Posterior cingulate gyrus (tissue), 11 donors: ENCODE measurements at places on chromosomes 2 and 18.

- DNase-seq, result peak; percentile 80
These were observed 490.0 kb upstream of the HS6ST1 start for GRCh38 chr2:128808462-128809258.

DNA sequence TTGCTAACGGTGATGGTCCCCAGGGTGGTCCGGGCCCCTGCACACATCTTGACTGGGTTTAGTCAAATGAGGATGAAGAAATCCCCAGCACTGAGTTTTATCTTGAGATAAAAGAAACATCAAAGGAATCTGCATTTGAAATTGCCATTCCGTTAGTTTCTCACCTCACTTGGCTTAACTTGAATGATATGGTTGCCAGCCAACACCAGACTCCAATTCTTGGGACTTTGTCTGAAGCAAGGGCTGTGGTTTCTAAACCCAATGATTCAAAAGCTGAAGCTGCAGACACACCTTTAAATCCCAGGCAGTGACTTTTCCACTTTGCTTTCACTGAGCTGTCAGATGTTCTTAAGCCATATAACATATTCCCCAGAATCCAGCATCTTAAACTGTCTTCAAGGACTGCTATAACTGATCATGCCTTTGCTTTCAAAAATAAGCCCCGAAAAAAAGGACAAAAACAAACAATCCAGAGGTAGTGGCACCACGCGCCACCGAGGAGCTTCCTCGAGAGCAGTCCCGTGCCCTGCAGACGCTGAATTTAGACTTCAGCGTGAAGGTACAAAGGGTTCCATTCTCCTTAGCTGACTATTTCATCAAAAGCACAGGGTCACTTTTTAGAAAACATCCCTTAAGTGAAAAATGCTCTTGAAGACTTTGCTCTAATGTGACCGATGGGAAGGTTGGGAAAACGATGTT, 189.3 kb downstream of the HDAC4 start:
- DNase-seq, result no peak

DNA sequence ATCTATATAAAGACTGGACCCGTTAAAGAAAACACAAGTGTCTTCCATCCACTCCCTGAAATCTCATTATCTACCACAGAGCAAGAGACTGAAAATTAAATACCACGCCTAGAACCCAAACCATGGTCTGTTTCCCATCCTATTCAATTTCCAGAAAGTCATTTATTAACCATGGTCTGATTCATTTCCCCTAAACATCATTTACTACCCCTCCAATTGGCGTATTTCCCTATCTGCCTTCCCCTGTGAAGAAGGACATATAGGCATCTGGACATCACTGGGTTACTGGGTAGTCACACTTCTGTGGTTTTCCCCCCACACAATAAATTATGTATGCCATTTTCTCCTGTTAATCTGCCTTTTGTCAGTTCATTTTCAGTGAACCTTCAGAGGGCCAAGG, 30.8 kb downstream of the CCDC93 start:
- no peak for DNase-seq

DNA sequence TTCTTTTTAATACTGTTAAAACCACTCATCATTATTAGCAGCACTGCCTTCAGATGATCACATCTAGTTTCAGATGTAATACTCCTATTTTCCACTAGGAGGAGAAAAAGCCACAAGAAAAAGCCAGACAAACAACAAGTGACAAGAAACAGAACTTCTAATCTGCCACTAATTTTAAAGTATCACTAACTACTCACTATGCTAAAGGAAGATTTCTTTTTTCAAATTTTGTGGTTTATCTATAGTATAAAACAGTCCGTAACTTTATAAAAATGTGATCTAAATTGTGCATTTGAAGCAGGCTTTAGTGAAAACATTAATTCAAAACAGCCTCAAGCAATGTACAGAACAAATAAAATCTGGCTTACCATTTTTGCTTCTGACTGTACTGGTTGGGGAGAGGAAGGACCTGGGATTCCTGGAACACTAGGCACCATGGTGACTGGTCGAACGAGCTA, 56.8 kb downstream of the ATF2 start:
- DNase-seq, result no peak

DNA sequence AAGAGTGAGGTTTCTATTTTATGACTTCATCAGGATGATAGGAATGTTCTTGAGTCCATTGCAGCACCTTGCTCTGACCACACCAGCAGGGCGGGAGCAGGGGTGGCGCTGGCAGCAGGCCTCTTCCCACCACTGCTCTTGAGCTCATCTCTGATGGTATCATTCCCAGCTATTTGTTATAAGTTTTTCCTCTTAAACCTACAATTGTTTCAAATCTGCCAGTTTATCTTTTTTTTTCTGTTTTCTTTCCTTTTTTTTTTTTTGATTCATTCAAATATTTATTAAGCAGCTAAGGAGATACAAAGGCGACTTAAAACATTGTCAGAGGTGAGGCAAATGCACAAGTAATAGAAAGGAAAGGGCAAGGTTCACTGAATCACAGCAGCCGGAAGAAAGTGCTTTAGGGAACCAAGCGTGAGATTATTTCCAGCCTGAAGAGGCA, 28.7 kb downstream of the NIFK start:
- DNase-seq, result no peak

GRCh38 chr18:77393519-77393918, 143.9 kb downstream of the GALR1 start:
- DNase-seq, result no peak

DNA sequence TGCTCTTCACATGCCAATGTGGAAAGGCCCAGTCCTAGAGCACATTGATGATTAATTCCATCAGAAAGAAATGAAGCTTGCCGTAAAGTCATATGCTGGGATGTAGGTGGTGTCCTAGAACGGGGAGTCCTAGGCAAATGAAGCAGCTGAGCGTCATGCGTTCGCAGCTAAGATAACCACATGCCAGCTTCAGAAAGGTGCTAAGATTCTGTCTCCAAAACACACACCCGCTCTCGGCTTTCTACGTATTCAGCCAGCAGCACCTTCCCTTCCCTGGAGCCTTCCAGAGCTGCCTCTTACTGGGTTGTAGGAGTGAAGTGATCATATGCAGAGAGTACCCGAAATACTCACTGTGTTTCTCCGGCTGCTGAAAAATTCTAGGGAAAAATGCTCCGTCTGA, 421.6 kb upstream of the ID2 start:
- peak; percentile 43 for DNase-seq

DNA sequence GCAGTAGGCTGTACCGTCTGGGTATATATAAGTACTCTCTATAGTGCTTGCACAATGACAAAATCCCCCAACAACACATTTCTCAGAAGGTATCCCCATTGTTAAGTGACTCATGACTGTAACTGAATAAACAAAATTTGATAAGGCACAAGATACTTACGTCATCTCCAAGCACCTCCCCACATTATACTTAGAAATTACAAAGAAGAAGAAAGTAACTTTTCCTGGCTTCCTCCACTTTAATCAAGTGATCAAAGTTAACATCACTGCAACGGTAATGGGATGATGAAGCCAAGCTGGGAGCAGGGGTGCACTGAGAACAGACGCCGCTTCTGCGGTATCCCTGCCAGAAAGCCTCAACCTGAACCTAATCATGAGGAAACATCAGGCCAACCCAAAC, 9.7 kb downstream of the TNS1 start:
- DNase-seq, result no peak

GRCh38 chr2:25275575-25275965, 66.2 kb downstream of the DNMT3A start:
- DNase-seq, result no peak

DNA sequence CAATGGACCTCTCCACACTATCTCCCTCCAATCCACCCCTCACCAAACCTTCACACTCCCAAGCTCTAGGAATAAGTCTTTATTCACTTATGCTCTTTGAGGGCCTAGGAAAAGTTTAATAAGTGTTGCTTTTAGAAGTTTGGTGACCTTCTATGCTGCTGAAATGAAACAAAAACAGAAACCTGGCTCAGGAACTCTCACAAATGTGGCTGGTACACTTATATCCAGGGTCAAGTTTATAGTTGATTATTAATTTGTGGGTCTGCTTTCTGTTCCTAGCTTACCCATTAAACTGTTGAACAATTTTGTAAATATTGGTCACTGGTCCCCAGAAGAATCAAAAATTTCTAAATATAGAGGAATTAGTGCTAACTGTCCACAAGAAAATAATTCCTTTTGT, 14.2 kb upstream of the ANKRD44 start:
- no peak for DNase-seq

- no peak for DNase-seq
These were observed 65.9 kb downstream of the ARHGAP25 start for GRCh38 chr2:68800517-68800916.

DNA sequence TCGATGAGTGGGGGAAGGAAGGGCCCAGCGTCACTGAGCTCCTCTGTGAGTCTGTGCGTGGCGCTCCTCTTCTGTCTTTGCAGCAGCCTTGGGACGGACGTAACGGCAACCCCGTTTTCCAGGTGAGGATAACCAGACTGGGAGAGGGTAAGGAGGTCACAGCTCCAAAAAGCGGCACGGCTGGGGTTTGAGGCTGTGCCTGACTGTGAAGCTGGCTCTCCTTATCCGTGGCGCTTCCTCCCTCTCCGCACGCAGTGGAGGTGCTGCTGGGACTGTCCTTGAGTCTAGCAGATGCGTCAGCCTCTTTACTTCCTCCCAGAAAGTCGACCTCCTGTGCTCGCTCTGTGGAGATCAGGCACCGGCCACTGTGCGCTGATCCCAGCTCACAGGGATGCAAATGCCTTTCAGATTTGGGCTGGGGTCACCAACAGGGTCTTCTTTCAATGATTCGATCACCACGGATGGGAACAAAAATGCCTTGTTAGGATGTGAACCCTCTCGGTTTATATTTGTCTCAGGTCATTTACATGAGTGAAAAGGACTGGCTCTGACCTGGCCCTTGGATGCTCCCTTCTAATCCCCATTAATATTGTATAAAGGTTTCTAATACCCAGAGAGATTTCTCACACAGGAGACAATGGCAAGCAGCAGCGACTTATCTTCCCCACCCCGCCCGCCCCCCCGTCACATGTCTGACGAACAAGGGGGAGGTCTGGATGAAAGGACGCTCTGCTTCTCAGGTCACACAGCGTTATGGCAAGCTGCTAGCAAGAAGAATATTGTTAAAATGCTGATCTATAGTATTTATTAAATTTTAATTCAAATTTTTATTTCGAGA, 30.1 kb upstream of the E2F6 start:
- DNase-seq, result peak; percentile 61

- no peak for DNase-seq
These were observed at the start of gene GAL3ST2 for GRCh38 chr2:241776336-241777169. TSS of gene GAL3ST2 (plus strand) at chr2:241776822. CDS start at chr2:241776956, 134 bp downstream.

DNA sequence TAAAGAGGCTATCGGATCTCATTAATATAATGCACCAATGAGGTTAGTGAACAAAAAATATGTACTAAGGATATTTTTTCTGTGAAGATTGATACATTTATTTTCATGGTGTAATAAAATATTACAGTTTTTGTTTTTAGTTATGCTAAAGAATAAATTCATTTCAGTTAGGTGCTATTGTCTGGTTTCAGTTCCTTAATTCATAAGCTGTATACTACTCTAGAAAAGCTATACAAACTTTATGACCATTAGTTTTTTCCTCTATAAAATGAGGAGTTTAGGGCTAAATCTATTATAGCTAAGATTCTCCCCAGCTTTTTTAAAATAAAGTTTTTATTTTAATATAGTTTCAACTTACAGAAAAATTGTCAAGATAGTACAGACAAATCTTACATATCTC, 1311.7 kb upstream of the NXPH2 start:
- no peak for DNase-seq

DNA sequence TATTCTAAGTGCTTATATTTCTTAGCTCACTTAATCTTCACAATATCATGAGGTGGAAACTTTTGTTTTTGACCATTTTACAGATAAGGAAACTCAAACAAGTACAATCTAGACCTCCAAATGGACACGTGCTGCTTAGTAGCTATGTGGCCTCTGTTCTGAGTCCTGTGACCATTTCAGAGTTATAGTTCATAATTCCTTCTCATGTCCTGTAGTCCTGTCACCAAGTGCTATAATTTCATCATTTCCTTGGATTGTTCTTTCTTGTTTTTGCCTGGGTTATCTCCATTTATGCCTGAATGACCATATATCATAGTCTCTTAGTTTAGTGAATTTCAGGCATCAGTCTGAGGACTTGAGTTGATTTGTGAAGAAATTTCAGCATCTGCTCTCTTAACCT, 91.7 kb downstream of the NUP35 start:
- DNase-seq, result no peak

GRCh38 chr2:17899871-17900270, 21.4 kb downstream of the KCNS3 start:
- DNase-seq, result no peak

DNA sequence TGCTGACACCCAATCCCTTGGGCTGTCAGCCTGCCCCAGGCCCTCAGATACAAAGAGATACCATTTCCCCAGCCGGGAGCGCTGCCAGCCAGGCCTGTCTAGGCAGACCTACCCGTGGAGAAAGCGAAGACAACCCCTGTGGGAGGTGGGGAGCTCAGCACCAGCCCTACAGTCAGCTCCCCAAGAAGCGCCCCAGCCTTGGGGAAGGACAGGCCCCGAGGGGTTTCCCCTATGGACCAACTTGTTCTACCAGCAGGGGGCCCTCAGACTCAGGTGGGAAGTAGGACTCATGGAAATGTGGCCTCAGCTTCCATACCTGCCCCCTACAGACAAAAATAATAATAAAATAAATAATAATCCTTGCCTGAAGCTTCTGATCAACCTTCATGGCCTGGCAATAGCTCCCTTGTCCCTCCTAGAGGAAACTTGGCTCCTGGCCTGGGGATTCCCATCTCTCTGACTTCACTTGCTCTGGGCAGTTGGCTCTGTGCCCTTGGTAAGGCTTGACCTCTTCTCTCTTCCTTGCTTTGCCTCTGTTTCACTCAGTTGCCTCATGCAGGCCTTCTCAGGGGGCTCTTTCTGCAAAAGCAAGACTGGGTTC, 7.0 kb downstream of the SLC35F6 start:
- no peak for DNase-seq

DNA sequence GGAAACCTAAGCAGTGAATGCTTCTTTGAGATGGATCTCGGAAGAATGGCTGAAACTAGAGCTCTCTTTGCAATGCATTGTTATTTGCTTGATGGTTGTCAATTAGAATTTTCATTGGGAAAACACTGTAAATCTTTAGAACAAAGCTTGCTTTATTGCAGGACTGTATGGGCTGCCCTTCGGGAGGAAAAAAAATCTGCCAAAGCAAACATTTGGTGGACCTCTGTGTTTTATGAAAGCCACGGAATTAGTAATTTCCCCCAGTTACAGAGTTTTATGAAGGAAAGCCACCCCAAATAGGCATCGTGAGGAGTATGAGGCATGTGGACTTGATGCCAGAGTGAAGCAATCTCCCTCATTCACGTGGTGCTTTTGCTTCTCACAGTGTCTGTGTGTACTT, 33.5 kb downstream of the RHBDD1 start:
- DNase-seq, result no peak

DNA sequence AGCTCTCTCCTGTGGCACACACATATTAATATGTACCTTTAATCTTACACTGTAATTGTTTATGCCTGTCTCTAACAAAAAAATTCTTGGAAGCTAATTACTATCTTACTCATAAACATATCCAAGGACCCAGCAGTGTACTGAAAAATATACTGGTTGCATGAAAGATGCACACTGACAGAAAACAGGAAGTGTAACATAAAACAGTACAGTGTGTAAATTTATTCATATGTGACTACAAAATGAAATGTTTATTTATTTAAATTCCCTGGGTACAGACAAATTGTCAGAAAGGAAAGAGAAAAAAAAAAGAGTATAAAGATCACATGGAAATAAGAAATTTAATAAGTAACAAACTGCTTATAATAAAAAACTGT, 28.5 kb downstream of the TMEM131 start:
- no peak for DNase-seq

- no peak for DNase-seq
These were observed 585.0 kb downstream of the BCL11A start for GRCh38 chr2:59968441-59968840.
